ENCODE measurements at places on chromosomes 3 and 15. TPM values are rescaled to one million over a fixed set of nuclear protein-coding genes. Genes with fewer than 3 reads are reported as not detected.

GRCh38 chr15:63672369-63672768, 75.2 kb downstream of the FBXL22 start:
- DNase-seq: no peak
- H3K4me1 ChIP-seq: no peaks in the 10 kb centered on the region
- peaks cover 3% of the 10 kb centered on the region for H3K36me3 ChIP-seq

- no peak overlapping the region for H3K27ac ChIP-seq
- peaks cover 18% of the 10 kb centered on the region for H3K36me3 ChIP-seq
- no peak overlapping the region for H3K4me3 ChIP-seq
- DNase-seq: no peak
- no peaks in the 10 kb centered on the region for H3K27me3 ChIP-seq
These were observed 742 bp downstream of the PLA2G4F start for GRCh38 chr15:42155546-42156242.

The CYP1A2 gene
- not detected for polyA plus RNA-seq

DNA sequence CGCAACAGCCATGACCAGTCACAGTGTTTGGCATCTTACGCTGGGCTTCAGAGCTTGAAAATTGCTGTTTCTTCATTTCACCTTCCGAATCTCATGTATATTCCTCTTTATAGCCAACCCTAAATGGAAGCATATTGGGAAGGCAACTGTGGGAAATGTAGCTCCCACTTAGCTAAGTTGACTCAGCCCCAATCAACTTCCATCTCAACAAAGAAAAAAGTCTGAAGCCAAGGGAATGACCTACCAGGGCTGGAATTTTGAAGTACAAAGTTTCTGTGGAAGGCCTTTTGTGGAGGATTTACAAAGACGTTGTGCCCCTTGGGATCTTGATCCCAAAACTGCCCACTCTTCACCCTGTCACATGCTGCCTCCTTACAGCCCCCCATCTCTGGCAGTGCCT, 85.2 kb upstream of the OXTR start:
- H3K36me3 ChIP-seq: no peaks in the 10 kb centered on the region
- H3K4me3 ChIP-seq: no peak overlapping the region
- no peaks in the 10 kb centered on the region for H3K4me1 ChIP-seq

DNA sequence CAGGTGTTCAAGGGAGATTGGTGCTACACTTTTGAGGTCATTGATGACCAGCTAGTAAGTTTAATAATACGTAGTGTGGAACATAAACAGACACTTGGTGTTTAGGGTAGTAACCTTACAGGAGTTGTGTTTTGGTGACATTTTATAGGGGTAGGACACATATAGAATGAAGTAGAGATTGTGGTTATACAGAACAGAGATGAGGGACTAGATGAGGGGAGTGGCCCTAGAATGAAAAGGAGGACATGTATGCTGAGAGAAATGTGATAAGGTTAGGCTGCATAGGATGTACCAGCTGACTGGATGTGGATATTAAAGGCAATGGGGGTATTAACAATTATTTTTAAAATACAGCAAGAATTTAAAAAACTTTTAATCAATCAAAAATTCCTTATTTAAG, 8.0 kb downstream of the MBNL1 start:
- no peaks in the 10 kb centered on the region for H3K27me3 ChIP-seq
- no peaks in the 10 kb centered on the region for H3K36me3 ChIP-seq
- H3K4me1 ChIP-seq: peaks cover 20% of the 10 kb centered on the region
- no peak overlapping the region for H3K27ac ChIP-seq
- H3K4me3 ChIP-seq: no peak overlapping the region

DNA sequence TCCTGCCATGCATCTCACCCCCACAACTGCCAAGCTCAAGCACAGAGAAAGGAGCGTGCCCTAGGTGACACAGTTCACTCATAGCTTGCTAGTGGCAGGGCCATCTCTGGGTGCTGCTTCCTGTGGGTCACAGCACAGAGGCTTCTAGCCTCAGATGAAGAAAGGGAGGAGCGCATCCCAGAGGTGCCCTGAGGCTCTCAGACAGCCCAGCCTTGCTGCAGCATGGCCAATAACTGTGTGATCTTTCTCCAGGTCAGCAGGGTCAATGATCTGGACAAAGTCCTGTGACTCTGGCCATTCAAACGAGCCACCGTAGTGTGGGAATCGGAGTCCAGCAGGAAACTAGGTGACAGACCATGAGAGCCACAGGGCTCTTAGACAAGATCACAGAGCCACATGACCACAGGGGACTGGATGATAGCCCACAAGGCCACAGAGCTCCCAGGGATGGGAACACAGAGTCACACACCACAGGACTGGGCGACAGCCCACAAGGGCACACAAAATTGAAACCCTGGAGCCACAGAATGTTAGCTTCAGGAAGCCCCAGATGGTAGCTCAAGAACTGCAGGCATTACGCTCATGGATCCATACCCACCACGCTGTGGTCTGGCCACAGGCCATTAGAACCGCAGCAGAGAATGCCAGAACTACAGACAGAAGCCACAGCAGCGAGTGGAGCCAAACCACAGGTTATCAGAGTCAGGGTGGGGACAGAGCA, 25.9 kb upstream of the GRIP2 start:
- H3K4me1 ChIP-seq: no peaks in the 10 kb centered on the region
- no peak overlapping the region for H3K4me3 ChIP-seq
- no peaks in the 10 kb centered on the region for H3K36me3 ChIP-seq
- H3K27me3 ChIP-seq: no peaks in the 10 kb centered on the region
- DNase-seq: no peak

- no peak overlapping the region for H3K4me3 ChIP-seq
- H3K36me3 ChIP-seq: no peaks in the 10 kb centered on the region
- H3K4me1 ChIP-seq: no peaks in the 10 kb centered on the region
- H3K27me3 ChIP-seq: no peaks in the 10 kb centered on the region
- no peak for DNase-seq
- no peak overlapping the region for H3K27ac ChIP-seq
These were observed 30.1 kb upstream of the NEO1 start for GRCh38 chr15:73022161-73022560.

The ASTE1 gene
- polyA plus RNA-seq: 2.8 TPM

- no peaks in the 10 kb centered on the region for H3K27me3 ChIP-seq
- no peak overlapping the region for H3K27ac ChIP-seq
- no peak for DNase-seq
- H3K4me3 ChIP-seq: no peak overlapping the region
- H3K4me1 ChIP-seq: no peaks in the 10 kb centered on the region
These were observed 101.7 kb upstream of the TP63 start for GRCh38 chr3:189529468-189529867.

DNA sequence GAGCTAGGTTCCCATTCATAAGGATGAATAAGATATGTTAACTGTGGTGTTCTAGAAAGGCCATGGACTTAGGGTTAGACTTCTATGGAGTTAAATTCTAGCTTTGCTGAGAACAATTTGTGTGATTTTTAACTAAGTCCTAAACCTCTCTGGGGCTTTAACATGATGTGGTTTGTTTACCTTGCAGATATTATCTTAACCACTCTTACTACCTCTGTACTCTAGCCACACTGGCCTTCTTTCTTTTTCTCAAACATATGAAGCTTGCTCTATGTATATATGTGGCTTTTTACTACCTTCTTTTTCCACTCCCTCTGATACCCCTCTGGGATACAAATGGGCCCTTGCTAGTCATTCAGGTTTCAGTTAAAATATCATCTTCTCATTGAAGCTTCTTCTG, 108.4 kb downstream of the ZNF609 start:
- H3K4me1 ChIP-seq: peaks cover 17% of the 10 kb centered on the region
- no peak overlapping the region for H3K27ac ChIP-seq
- H3K27me3 ChIP-seq: no peaks in the 10 kb centered on the region
- H3K4me3 ChIP-seq: no peak overlapping the region
- no peaks in the 10 kb centered on the region for H3K36me3 ChIP-seq

The ATP13A5 gene
- not detected for polyA plus RNA-seq

The GOLGA6D gene
- polyA plus RNA-seq: not detected

The RBPMS2 gene
- 6.1 TPM for polyA plus RNA-seq

DNA sequence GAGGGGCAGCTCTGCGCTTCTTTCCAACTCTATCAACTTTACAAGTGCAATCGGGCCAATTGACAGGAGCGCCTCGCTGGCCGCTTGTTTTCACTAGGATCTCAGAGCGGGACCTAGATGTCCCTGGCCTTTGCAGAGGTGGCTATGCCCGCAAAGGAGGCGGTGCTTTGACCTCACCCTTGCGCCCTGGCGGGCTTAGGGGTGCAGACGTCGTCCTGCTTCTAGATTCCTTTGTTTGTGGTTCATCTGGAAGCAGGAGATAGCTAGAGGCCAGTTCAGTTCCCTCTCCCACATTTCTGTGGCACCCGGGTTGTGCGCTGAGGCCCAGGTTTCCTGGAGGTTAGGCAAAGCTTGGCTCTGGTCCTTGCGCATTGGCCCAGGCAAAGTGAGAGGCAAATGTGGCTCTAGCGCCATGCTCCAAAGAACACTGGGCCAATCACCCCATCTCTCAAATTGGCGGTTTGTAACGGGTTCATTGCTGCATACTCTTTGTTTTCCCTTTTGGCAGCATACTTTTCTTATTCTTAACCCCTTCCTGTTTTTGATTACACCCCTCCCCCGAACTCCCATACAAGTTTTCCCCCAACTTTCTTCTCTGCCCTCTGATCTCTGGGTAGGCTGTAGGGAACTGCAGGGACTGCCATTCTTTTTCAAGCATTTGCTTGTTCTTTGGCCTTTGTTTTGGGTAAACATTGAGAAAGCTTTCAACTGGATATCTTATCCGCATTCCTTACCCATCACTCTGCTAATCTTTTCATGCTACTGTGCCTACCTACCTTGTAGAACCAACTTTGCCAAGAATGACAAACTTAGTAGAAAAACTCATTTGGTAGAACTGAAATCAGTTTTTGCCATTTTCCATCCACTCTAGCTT, 1.4 kb downstream of the PPM1L start:
- DNase-seq: peak; percentile 25
- H3K36me3 ChIP-seq: no peaks in the 10 kb centered on the region
- peaks cover 15% of the 10 kb centered on the region for H3K4me1 ChIP-seq
- H3K27me3 ChIP-seq: no peaks in the 10 kb centered on the region
- peak overlapping the region; percentile 82 for H3K4me3 ChIP-seq

GRCh38 chr15:96234109-96234892, 96.2 kb upstream of the NR2F2 start:
- H3K4me3 ChIP-seq: no peak overlapping the region
- no peak overlapping the region for H3K27ac ChIP-seq
- H3K36me3 ChIP-seq: no peaks in the 10 kb centered on the region
- DNase-seq: peak; percentile 64

- peaks cover 4% of the 10 kb centered on the region for H3K4me1 ChIP-seq
- H3K4me3 ChIP-seq: no peak overlapping the region
- DNase-seq: peak; percentile 23
- H3K27ac ChIP-seq: no peak overlapping the region
These were observed 242.8 kb upstream of the UBE2E2 start for GRCh38 chr3:22960105-22960984.

The KCNMB2 gene
- polyA plus RNA-seq: 2.9 TPM

The SNAP23 gene
- polyA plus RNA-seq: 74.2 TPM

The C3orf20 gene
- polyA plus RNA-seq: not detected

DNA sequence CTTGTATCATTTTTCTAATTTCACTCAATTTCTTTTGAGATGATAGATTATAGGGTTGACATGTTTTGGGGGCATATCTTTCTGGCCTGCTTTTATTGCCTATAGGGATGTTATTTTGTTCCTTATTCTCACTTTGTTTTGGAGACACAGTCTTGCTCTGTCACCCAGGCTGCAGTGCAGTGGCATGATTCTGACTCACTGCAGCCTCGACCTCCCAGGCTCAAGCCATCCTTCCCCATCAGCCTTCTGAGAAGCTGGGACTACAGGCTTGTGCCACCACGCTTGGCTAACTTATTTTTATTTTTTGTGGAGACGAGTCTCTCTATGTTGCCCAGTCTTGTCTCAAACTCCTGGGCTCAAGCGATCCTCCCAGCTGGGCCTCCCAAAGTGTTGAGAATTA, 72.8 kb upstream of the FAN1 start:
- H3K36me3 ChIP-seq: no peaks in the 10 kb centered on the region
- H3K27me3 ChIP-seq: no peaks in the 10 kb centered on the region
- no peak overlapping the region for H3K4me3 ChIP-seq
- DNase-seq: no peak
- H3K27ac ChIP-seq: no peak overlapping the region
- no peaks in the 10 kb centered on the region for H3K4me1 ChIP-seq

The P2RY1 gene
- polyA plus RNA-seq: 1.5 TPM

DNA sequence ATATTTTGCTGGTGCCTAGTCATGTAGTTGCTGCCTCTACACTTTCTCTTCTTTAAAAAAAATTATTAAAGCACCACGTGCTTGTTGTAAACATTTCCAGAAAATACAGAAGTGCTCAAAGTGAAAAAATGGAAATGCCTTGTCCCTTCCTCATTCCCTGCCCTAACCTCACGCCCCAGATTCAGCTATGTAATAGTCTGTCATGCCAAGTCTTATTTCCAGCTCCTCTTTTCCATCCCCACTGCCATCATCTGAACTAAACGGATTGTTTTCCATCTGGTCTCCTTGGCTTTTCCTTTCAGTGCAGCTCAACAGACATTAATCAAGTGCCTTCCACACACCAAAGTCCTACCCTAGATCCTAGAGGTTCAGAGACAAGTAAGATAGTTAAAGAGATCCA, 15.5 kb downstream of the ZNF774 start:
- no peaks in the 10 kb centered on the region for H3K27me3 ChIP-seq
- H3K36me3 ChIP-seq: no peaks in the 10 kb centered on the region
- DNase-seq: no peak
- peaks cover 9% of the 10 kb centered on the region for H3K4me1 ChIP-seq

DNA sequence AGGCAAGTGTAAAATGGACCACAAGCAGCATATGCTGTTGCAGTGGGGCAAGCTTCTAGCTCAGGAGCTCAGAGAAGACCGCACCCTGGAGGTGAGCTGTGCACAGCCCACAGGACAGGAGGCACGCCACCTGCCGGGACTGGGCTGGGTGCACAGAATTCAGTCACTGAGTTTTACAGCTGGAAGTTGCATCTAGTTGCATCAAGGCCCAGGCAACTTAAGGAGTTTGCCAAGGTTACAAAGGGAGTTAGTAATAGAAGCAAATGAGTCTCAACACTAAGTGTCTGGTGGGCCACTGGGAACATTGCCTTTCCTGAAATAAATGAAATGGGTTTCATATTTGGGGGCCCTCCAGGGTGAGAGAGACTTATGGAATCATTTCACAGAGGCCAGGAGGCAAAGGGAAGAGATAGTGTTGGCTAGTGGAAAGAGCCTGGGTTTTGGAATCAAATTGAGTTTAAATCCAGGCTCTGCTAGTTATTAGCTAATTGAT, 36.0 kb upstream of the TIMP4 start:
- H3K4me1 ChIP-seq: peaks cover 7% of the 10 kb centered on the region
- H3K4me3 ChIP-seq: no peak overlapping the region
- no peak overlapping the region for H3K27ac ChIP-seq
- no peak for DNase-seq
- H3K36me3 ChIP-seq: no peaks in the 10 kb centered on the region
- no peaks in the 10 kb centered on the region for H3K27me3 ChIP-seq

GRCh38 chr3:12328132-12328836, 39.4 kb downstream of the PPARG start:
- H3K4me3 ChIP-seq: no peak overlapping the region
- H3K36me3 ChIP-seq: no peaks in the 10 kb centered on the region
- no peak overlapping the region for H3K27ac ChIP-seq
- DNase-seq: no peak

The GRK7 gene
- polyA plus RNA-seq: not detected
